ENCODE measurements at places on chromosomes 2 and 18.

DNA sequence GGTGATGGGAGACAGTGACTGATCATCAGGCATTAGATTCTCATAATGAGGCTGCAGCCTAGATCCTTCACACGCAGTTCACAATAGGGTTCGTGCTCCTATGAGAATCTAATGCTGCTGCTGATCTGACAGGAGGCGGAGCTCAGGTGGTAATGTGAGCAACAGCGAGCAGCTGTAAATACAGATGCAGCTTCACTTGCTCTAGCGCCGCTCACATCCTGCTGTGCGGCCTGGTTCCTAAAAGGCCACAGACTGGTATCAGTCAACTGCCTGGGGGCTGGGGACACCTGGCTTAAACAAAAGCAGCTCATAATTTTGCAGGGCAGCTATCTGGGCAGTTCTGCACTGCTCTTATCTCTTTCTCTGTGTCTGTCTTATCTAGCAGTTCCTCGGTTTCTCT lies 20.4 kb upstream of the CD226 start:
- no peak for DNase-seq

- DNase-seq = no peak
Measured at GRCh38 chr2:42340045-42340937, 20.7 kb downstream of the COX7A2L start.

DNA sequence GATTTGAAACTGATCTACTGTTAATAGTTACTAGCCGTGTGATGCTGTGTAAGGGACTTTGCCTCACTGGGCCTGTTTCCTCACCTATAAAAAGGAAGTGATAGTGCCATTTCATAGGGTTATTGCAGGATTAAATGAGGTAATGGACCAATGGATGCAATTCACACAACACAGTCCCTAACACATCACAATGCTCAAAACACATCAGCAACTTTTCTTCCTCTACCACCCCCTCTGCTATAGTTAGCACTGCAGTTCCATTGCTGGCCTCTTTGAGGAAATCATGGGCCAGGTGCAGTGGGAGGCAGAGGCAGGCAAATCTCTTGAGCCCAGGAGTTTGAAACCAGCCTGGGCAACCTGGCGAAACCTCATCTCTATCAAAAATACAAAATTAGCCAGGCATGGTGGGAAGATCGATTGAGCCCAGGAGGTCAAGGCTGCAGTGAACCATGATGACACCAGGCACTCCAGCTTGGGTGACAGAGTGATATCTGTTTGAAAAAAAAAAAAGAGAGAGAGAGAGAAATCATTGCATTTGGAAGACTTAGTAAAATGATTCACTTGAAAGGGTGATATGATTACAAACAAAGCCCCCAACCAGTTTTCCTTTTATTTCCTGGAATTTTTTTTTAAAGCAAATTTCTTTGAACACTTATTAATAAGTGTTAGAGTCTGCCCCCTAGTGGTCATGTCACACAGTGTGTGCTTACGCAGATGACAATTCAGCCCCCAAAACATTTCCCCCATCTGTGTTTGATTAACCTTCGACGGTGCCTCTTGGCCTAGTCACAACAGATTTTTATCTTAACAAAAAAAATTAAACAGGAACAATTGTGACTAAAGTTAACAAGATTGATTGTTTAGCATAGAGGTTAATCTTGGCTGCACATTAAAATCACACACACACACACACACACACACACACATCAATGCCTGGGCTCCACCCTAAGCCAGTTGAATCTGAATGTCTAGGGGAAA lies 88.6 kb upstream of the BCL11A start:
- DNase-seq = no peak

DNA sequence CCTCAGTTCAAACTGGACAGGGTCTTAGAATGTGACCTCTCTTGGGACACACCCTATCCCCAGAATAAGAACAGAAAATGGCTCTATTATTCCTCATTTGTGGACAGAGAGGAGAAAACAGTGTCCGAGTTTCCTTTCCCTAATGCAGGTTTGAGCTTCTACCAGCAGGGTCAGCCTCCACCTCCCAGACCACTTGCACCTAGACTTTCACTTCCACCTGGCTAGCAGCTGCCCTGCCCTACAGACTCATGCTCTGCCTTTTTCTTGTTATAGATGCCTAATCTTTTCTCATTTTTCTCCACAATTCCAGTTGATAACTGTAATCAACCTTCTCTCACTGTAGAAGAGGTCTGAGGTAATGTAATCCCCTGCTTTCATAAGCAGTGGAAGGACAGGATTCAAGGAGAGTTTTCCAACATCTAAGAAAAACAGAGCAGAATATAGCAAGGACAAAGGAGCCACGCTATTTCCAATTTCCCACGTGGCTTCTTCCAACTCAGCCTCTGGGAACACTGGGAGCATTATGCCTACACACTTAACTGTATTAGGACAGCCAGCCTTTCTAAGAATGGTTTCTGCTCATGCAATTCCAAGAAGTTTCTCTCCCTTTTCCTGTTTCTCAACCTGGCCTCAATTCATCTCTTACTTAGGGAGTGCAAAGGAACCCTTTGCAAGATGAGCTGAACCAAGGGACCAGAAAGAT lies 239.8 kb downstream of the BCL11A start:
- DNase-seq = no peak

GRCh38 chr18:8657873-8658470 lies 47.4 kb upstream of the MTCL1 start:
- DNase-seq = no peak

DNA sequence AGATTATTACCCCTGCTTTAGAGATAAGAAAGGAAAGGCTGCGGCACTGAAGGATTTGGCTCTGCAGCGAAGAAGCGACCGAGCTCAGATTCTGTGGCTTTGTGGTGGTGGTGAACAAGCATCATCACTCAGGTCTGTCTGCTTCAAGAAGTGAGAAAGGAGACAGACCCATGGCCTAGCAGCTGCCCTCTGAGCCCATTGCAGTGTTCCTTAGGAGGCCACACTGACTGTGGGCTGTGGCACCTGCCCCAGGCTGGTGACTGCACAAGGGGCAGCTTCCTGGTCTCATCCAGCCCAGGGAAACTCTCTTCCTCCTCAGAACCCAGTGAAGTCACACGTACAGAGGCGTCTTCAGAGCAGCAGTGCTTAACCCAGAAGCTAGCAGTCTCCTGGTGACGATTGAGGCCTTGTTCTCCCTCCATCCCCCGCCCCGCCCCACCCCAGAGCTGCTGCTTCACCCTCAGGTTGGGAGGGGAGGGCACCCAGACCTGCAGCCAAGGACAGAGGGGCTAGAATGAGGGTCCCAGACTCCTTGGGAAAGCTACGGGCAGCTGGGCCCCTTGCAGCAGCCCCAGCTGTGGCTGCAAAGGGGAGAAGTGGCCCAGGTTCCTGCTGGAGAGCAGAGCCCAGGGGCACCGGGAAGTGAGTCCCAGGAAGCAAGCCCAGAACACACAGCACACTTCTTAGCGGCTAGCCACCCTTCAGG lies 22.2 kb downstream of the BIN1 start:
- DNase-seq = no peak

DNA sequence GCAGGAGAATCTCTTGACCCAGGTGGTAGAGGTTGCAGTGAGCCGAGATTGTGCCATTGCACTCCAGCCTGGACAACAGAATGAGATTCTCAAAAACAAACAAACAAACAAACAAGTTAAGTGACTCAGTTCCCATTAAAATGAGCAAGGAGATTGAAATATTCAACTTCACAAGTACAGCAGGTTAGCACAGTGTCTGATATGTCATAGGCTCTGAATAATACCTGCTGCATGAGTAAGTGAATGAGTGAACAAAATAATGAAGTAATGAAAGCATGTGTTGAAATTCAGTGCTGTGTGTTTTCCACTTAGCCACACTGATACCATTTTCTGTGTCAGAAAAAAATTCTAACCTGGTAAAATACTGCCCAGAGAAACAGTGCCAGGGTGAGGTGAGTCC lies 41.9 kb upstream of the SETBP1 start:
- no peak for DNase-seq

- DNase-seq = no peak
Measured at GRCh38 chr18:58513615-58514335, 115.1 kb downstream of the ALPK2 start.

DNA sequence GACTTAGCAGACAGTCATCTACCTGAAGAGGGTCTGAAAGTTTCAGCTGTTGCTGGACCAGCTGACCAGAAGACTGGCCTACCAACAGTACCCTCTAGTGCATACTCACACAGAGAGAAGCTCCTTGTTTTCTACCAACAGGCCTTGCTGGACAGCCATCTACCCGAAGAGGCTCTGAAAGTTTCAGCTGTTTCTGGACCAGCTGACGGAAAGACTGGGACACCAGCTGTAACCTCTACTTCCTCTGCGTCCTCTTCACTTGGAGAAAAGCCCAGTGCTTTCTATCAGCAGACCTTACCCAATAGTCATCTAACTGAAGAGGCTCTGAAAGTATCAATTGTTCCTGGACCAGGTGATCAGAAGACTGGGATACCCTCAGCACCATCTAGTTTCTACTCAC lies 63.2 kb downstream of the ALMS1 start:
- no peak for DNase-seq

All from stimulated activated CD4-positive, alpha-beta T cell treated with anti-CD3 and anti-CD28 coated beads, Interleukin-15, amount 100 ng/mL, for 1 hour (primary cell).